CD4-positive, alpha-beta T cell treated with Interleukin-2 at 100 ng/mL for 4 hours (primary cell): ENCODE measurements at places on chromosomes 2 and 18.

GRCh38 chr18:1438458-1438910 lies 533.8 kb downstream of the ADCYAP1 start:
- DNase-seq, result no peak

- peak; percentile 25 for DNase-seq
These were observed 63.8 kb downstream of the HAUS1 start for GRCh38 chr18:46167971-46168370.

GRCh38 chr2:212548455-212548819 lies 9.8 kb upstream of the ERBB4 start:
- no peak for DNase-seq

GRCh38 chr2:157986761-157987160 lies 110.6 kb upstream of the ACVR1 start:
- DNase-seq, result no peak
